G401 (cell line): ENCODE measurements at places on chromosomes 13 and 19.

DNA sequence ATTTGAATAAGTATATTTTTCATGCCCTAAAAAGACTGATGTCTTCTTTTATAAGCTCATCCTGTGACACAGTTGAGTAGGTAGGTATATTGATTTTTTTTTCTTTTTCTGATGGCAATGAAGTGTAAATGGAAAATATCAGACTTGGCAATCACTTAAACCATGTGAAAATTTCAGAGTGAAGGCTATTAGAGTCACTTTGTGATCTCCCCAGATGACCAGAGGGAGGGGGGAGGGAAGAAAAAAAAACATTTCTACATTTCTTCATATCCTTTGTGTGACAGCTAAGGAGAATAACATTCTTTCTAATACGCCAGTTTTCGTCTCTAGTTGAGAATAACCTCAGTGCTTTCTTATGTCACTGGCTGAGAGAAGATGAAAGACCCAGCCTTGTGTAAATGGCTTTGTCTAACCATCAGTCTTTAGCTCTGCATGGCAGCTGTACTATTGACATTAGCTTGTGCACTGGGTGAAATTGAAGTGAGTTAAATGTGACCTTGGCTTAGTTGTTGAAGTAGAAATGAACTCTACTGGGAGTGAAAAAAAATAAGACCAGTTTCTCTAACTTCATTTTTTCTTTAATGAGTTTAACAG lies 332.1 kb upstream of the DACH1 start:
- DNase-seq = no peak

DNA sequence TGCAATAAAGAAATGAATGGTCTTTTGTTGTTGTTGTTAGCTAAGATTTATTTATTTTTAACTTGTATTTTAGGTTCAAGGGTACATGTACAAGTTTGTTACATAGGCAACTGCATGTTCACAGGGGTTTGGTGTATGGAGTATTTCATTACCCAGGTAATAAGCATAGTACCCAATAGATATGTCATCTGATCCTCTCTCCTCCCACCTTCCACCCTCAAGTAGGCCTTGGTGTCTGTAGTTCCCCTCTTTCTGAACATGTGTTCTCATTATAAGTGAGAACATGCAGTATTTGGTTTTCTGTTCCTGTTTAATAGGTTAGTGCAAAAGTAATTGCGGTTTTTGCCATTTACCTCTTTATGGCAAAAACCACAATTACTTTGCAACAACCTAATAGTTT lies 554.1 kb downstream of the TBC1D4 start:
- no peak for DNase-seq

DNA sequence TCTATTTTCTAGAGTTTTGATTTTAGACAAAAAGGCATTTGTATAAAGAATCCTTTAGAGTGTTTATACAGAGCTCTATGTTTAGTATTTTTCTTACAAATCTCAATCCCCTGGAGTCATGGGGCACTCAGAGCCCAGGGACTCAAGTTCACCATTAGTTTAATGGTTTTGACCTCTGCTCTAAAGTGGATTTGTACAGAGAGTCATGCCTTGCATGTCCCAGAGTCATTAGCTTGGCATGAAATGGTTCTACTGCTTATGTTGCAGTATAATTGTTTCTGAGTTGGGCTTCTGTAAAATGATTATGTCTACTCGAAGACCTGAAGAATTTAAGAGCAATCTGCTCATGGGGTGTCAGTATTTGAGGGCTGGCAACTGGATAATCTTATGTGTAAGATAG lies 406.2 kb downstream of the DLEU7 start:
- DNase-seq = no peak

GRCh38 chr19:46287585-46287984 lies 9.3 kb upstream of the HIF3A start:
- DNase-seq = no peak

DNA sequence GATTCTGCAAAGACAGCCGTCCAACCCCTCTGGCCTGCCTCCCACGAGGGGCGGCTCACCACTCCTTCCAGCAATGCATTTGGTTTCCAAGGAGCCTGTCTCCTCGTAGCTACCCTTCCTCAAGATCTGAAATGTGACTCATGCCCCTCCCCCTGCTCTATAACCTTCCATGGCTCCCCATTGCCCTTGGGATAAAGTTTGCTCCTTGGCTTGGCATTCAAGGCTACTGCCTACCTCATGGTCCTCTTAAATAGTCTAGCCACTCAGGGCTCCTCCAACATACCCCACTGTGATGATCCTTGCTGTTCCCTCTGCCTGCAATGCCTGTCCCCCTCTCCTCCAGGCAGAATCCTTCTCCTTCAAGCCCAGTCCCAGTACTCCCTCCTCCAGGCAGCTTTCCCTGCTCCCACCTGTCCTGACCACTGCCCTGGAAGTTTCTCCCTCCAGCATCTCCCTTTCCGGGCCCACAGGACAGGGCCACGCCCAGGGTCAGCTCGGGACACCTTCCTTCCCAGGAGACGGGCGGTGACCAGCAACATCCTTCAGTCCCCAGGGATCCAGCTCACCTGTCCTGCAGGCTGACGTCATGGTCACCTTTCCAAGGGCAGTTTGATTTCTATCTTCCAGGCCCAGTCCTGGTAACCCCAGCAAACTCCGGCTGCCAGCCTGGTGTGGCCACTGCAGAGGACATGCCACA lies 19.2 kb upstream of the SEMA6B start:
- DNase-seq = no peak

DNA sequence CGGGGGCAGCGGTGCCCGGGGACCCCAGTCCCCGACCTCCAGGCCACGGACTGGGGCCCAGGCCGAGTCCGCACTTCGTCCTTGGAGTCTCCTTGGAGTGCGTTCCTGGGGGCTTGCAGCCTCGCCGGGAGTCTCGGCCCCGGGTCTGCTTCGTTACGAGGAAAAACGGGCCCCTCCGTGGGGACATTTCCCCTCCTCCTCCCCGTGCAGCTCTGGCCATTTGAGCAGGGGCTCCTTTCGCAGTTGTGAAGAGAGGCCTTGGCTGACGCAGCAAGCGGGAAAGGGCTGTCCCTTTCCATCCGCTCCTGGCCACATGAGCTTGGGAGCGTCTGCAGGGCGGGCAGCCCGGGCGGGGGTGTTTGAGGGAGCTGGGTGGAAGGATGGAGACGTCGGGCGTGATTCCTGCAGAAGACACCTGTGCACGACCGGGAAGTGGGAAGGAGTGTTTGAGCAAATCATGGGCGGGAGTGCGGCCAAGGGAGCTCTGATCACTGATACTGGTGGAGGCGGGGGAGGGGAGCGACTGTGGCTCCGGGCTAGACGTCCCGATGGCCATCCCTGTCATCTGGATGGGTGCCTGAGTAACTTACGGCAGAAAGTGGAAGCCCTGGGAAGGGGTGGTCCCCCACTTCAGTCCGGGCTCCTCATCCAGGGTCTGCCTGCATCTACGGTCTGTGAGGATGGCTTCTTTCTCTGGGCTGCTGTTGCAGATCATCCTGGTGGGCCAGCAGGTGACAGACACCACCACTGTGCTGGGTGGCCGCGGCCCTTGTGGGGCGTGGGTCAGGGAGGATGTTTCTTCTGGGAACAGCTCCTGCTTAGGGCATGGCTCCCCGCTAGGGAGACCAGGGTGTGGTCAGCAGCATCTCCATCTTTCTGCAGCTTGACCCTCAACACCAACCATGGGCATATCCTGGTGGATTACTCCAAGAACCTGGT lies 736 bp downstream of the GPI start:
- DNase-seq = peak; percentile 69

GRCh38 chr19:6253954-6254733 lies 25.6 kb downstream of the MLLT1 start:
- no peak for DNase-seq

- no peak for DNase-seq
Observed at GRCh38 chr13:26847281-26847680, 86.7 kb upstream of the GPR12 start.

DNA sequence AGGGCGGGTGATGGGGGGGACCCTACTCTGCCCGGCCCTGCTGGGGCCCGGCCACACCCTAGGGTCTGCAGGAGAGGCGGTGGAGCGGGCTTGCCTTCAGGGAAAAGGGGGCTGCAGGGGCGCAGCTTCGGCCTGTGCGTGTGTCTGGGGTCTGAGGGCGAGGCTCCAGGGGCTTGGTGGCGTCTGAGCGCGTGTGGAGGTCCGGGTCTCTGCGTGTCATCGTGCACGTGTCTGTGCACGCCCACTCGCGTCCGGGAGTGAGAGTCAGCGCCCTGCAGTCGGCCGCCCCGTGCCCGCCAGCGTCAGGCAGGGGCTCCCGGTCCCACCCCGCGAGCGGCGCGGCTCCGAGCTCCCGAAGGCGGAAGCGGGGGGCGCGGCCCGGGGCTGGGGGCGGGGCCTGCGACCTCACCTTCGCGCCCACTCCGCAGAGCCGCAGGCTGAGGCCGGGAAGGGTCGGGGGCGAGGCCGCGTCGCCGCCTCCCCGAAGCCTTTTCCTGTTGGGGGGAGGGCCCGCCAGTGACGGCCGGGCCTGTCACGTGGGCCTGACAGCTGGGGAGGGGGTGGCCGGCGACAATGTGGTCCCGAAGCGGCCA lies at the start of gene ARHGAP45:
Gene ARHGAP45, plus strand, starts transcription at position 420 of the 593 bp plus-strand sequence. CDS start 239 bp downstream, outside the sequence.
- no peak for DNase-seq

DNA sequence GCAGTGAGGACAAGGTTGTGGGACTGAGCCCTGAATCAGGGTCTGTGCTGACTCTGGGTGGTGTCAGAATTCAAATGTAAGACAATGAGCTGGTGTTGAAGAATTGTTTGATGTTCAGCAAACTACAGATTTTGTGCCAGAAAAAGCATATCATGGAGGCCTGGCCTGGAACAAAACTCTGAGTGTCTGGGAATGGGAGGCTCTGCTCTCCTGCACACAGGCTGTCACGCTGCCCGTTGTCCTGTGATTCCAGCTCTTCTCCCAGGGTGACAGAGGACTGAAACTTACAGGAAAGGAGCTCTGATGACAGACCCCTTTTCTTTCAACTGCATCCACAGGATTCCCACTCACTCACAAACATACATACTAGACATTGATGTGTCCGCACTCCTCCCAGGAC lies 120.1 kb downstream of the ZNF486 start:
- no peak for DNase-seq

DNA sequence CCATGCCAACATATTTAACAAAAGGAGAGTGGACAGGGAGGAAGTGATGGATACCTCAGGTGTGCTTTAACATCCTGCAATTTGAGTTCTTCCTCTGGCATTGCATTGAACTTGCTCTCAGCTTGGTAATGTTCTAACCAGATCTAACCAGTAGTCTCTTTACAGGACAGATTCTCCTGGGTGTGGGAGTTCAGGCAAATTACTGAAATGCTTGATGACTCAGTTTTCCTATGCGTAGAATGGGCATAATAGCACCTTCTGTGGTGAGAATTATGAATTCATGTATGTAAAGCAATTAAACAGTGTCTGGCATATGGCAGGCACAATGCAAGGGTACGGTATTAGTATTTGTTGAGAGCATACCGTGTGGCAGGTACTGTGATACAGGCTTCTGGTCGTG lies 3.6 kb downstream of the AKAP11 start:
- no peak for DNase-seq

- DNase-seq = no peak
Observed at GRCh38 chr19:33260628-33261418, 35.2 kb upstream of the SLC7A10 start.

DNA sequence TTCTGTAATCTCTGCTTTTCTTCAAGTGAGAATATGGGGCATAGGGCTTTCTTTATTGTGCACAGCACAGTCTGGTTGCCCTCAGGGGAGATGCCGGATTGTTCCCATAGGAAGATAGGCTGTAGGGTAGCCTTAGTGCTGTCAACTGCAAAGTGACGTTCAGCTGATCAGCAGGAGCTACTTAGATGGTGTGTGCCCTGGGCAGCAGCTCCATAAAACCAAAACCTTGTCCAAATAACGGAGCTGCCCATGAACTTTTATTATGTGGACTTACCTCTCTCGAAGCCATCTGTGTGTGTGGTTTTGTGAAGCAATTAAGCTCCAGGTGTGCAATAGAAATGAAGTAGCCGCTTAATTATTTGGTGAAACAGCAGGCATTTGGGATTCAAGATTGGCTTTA lies 120.0 kb upstream of the RNF113B start:
- no peak for DNase-seq

GRCh38 chr13:101970341-101970740 lies 431.5 kb downstream of the FGF14 start:
- no peak for DNase-seq

- DNase-seq = no peak
Observed at GRCh38 chr19:18507727-18508440, 14.0 kb downstream of the ELL start.

DNA sequence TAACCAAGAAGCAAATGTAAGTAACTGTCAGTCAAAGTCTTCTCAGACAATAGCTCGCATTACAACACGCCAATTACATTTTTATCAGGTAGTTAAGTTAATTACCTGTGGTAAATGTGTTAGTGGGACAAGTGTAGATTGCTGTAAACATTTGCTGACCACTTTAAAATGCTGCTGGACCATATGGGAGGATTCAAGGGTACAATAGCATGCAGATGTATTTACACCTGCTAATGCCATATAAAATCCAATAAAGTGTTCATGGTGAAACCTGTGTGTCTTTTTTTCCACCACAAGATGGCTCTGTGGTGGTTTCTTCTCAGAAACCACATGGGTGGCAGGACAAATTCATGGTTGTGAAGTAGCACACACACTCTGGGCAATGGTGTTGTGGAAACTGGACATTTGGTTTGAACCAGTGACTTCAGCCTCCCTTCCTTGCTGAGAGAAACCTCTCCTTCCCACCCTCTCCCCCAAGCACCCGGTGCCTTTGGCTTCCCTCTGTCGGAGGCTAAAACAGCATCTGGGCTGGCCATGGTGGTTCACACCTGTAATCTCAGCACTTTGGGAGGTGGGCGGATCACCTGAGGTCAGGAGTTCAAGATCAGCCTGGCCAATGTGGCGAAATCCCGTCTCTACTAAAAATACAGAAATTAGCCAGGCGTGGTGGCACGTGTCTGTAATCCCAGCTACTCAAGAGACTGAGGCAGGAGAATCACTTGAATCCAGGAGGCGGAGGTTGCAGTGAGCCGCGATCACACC lies 18.1 kb upstream of the GTF3A start:
- peak; percentile 62 for DNase-seq

GRCh38 chr19:35929876-35930275 lies 6.3 kb upstream of the LRFN3 start:
- no peak for DNase-seq

- DNase-seq = peak; percentile 64
Observed at GRCh38 chr19:47229676-47230053, 1.3 kb downstream of the BBC3 start.

DNA sequence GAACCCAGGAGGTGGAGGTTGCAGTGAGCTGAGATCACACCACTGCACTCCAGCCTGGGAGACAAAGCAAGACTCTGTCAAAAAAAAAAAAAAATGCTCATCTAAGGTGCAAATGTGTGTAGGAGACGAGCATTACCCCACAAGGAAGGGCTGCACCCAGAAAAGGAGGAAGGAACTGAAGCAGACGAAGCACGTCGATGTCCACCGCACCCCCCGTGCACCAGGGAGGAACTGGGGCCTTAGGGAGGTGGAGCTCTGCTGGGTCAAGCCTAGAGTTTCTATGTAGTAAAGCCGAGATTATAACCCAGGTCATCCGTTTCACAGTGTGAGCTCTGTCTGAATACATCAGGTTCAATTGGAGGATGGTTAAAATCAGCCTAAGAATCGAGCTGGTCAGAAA lies 1.1 kb downstream of the VSTM1 start:
- DNase-seq = no peak

GRCh38 chr13:77176350-77176749 lies 149.4 kb upstream of the FBXL3 start:
- no peak for DNase-seq
